ENCODE measurements at places on chromosomes 6 and 20.
A peak's percentile ranks its signal among the peaks of the same experiment; 100 is the strongest.

DNA sequence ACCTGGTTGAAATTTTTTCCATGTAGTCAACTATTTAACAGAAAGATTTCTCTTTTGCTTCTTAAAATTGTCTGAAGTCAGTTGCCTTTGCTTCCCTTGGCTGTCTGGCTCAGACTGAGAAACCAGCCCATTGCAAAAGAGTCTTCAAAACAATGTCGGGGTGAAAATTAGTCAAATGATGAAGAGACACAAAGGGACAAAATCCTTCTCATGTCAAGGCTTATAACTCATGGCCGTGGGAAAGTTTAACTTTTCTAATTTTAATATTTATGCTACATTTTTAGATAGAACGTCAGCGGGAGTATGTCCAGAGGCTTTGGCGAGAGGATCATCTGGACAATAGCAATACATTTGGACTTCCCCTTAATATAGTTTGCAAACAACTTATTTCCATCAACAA, 127.2 kb downstream of the CD164 start:
- DNase-seq, result no peak

DNA sequence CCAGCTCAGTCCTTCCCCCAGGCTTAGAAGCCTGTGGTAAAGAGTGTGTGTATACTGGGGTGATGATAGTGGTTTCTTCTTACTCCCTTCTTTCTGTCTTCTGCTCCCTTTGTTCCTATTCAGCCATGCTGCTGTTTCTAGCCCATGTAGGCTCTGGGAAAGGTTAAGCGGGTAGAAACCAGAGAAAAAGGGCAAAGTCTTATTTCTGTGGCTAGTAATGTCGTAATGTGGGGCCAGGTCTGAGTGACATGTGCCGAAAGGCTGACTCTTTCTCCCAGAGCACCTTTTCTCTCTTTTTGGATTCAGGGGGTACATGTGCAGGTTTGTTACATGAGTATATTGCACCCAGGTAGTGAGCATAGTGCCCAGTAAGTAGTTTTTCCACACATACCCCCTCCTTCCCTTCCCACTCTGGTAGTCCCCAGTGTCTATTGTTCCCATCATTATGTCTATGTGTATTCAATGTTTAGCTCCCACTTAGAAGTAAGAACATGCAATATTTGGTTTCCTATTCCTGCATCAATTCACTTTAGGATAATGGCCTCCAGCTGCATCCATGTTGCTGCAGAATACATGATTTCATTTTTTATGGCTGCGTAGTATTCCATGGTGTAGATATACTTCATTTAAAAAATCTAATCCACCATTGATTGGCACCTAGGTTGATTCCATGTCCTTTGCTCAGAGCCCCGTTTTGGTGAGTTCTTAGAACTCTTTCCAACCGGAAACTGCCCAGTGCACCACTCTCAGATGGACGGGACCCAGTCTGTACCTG, 74.3 kb downstream of the EFHC1 start:
- DNase-seq, result no peak

- DNase-seq, result no peak
Measured at GRCh38 chr6:88670369-88670768, 293.0 kb downstream of the RNGTT start.

DNA sequence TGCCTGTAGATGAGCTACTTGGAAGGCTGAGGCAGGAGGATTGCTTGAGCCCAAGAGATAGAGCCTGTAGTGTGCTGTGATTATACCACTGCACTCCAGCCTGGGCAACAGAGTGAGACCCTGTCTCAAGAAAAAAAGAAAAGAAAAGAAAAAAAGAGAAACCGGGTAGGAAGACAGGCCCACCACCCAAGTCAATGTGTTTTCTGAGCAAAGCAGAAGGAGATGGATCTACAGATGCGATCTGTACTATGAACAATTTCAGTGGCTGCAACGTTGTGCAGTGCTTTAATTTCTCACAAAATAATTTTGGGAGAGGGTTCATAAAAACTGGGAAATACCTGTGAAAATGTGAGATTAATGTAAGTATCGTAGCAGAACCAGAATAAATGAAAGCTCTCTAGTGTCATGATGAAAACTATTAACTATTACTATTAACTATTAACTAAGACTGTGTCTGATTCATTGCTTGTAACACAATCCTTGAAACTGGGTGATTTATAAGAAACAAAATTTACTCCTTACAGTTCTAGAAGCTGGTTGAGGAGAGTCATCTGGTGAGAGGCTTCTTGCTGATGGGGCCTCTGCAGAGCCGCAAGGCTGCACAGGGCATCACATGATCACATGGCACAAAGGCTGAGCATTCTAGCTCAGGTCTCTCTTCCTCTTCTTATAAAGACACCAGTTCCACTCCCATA, 233.1 kb upstream of the ZNF217 start:
- no peak for DNase-seq

DNA sequence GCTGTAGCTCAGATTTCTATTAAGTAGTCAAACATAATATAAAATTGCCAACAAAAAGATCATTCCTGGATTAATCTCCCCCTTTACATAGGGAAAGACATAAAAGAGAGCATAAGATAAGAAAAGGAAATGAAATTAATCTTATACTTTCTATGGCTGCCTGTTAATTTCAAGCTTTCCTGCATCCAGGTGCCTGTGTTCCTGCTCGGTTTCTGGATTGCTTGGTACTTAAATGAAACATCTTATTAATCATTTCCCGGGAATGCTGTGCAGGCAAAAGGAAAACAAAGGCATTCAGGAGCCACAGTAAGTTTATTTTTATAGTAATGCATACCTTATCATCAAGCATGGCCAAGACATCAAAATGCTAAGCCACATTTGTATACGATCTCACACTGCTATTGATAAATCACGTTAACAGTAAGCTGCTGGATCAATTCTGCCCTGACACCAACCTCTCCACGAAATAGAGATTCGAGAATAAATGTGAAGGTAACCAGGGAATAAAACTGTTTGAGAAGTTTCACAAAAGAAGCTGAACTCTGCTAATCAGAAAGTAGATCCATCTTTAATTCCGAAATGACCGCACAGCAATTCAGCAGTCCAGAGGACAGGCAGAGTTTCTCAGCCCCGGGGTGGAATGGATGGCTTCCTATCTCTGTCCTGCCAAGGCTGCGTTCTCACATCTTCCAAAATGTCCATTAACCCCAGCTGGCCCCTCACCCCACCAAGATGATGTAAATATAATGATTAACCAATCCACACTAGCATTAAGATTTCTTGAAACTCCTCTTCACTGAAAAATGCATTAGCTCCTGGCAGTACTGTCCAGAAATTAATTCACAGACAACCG, 32.6 kb upstream of the APCDD1L start:
- DNase-seq, result no peak

DNA sequence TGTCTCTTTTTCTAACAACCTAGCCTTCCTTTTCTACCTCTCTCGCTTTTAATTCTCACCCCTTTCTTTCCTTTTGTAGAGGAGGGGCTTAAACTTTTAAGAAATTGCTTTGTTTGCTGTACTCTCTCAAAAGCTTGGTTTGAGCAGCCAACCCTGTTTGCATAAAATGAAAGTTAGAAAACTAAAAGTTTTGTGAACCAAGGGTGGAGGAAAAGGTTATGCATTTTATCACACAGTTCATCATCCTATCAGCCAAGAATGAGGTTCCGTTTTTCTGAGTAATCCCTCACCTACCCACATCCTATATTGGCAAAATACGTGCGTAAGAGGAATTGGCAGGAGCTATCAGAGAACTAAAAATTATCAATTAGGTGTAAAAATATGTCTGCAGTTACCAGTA, 42.8 kb upstream of the LOC128125822 start:
- DNase-seq, result no peak

DNA sequence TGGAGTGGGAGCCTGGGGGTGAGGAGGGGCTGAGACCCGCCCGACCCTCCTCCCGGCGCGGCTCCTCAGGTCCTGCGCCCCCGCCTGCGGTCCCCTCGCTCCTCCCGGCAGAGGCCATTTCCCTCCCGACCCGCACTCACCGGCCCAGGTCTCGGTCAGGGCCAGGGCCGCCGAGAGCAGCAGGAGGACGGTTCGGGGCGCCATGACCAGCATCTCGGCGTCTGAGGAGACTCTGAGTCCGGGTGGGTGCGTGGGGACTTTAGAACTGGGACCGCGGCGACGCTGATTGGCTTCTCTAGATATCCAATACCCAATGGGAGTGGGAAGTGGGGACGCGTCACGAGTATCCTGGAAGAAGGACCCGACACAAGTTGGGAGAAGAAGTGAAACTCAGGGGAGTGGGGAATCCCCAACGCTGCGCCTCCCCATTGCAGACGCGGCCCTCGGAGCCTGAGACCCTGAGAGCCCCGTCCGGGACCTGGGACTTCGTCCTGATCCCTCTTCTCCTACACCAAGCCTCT, at the start of gene HLA-B:
Gene HLA-B (minus strand): TSS at position 234 of the 521 bp plus-strand sequence. CDS start 21 bp downstream, at position 213.
- DNase-seq, result peak; percentile 84

DNA sequence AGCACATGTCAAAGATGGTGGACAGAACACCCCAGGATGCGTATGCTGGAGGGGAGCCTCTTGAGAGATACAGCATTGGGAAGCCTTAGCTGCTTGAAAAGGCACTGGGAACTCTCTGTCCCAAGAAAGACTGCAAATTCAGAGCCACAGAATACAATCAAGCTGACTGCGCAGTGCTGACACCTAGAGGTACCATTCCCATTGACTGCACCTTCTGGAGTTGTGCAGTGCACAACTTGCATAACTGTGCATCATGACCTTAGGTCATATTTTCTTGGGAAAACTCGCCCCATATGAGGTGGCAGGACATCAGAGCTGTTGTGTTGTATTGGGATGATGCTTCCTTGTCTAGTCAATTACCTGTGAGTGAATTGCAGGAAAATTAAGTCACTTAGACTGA, 646.5 kb upstream of the NOX3 start:
- no peak for DNase-seq

DNA sequence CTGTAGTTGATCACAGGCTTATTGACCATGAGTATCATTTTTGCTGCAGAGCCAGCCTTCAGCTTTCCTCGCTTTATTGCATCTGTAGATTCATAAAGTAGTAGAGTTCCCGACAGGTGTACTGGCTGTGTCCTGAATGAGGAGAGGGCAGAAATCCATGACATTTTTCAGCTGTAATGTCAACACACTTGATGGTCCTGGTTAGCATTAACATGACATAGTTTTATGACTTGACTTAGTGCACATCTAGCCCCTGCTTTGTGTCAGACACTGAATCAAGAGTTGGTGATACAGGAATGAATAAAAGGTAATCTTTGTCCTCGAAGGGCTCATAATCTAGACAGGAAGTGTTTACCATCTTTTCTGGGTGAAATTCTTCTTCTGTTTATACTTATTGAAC, 55.0 kb downstream of the AIG1 start:
- no peak for DNase-seq

DNA sequence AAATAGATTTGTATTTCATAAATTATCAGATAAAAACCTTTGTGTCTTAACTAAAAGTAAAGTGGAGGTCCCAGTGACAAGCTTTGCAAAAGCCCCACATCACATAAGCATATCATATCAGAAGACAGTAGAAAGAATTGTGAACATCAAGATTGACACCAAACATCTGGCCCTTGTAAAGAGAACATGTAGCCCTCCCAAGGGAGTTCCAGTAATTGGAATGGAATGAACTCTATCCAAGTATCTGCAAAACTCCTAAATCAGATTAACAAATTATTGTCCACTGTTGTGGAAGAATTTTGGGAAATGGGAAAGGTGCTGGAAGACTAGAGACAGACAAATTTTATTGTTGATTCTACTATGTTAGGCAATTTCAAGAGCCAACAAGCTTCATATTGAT, 268.8 kb downstream of the KCNQ5 start:
- DNase-seq, result peak; percentile 59

GRCh38 chr6:2166717-2167116, 78.7 kb downstream of the GMDS start:
- no peak for DNase-seq

DNA sequence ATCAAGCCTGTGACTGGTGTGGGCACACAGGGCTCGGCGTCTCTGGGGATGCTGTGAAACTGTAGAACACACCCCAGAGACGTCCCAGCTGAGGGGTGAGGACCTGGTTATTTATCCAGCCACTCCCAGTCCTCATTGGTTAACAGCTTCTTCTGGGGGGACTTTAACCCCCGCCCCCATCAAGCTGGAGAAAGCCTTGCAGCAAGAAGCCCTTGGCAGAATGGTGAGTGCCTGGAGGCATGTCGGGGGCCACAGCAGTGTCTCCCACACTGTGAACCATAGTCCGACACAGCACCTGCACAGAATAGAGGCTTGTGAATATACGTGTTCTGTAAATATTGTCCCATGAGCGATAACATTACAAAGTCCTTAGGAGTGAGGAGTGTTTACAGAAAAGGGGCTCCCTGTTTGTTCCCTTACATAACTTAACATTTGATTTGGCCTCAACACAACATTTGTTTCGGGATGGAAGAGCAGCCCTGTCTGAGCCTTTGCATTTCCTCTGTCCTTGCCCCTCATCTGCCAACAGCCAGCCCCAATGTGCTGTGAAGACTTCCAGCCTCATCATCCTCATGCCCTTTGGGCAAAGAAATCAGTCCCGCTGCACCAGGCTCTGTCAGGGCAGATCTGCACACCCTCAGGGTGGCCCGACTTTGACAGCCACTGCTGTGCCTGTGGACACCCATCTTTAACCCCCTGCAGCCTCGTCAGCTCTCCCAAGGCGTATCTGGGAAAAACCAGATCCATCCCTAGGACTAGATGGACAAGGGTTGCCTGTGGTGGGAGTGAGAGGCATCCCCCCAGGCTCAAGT, 2.2 kb upstream of the RRBP1 start:
- DNase-seq, result no peak

GRCh38 chr20:57768519-57768918, 58.7 kb upstream of the PMEPA1 start:
- no peak for DNase-seq

- DNase-seq, result no peak
Measured at GRCh38 chr6:3264356-3264755, 5.6 kb downstream of the PSMG4 start.

DNA sequence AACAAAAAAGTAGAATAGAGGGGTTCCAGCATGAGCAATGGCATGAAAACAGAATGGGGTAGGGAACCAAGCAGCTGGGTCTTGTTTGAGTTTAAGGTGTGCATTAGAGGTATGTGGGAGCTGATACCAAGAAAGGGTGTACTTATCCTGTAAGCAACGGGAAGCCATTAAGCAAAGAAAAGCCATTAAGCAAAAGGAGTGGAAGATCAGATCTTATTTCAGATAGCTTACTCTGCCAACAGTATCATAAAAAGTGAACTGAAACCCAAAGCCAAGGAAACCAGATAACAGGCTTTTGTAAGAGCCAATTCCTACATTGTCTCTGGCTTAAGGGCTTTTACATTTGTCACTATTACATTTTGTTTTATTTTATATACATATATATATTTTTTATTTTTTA, 21.3 kb upstream of the BEND6 start:
- no peak for DNase-seq
